ENCODE measurements at places on chromosomes 13 and 19.

GRCh38 chr19:15220833-15221232 is 11.4 kb downstream of the EPHX3 start:
- no peak for DNase-seq

DNA sequence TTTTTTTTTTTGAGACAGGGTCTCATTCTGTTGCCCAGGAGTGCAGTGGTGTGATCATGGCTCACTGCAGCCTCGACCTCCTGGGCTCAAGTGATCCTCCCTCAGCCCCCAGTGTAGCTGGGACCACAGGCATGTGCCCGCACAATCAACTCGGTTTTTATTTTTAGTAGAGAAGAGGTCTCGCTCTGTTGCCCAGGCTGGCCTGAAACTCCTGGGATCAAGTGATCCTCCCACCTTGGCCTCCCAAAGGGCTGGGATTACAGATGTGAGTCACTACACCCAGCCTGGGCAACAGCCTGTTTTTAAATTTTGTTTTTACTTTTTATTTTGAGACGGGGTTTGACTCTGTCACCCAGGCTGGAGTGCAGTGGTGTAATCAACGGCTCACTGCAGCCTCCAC is 2.3 kb upstream of the KDM4B start:
- DNase-seq, result no peak

DNA sequence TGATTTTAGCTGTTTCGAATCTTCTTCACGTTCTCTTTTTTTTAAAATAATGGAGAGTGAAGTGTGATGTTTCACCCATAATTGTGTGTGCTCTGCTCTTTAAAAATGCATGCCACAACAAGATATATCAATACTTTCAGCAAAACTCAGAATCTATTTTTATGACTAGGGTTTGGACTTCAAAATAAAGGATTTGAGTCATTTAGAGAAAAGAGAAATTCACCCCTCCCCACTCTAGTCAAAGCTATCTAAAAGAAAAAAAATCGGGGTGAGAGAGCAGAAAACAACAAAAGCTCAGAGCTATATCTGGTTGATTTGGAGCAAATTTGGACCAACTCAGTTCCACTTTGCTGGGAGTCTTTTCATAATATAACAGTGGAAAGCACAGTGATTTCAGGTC is 244.5 kb downstream of the DNAJC15 start:
- DNase-seq, result no peak

DNA sequence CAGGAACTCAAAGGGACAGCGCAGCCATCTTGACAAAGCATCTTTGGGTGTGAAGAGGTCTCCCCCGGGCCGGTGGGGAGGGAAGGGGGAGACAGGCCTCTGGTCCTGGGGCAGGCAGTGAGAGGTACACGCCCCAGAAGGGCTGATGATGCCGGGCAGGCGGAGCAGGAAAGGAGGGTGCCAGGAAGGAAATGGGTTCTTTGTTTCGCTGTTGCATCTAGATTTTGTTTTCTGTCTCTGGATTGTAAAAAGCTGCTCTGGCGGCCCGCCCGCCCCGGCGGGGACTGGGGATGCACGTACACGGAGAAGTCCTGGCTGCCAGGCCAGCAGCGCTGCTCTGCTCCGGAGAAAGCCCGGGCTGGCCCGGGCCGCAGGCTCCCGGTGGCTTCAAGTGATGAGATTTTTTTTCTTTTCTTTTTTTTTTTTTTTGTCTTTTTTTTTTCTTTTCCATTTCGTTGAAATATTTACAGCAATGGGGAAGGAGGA is 13.2 kb upstream of the ASF1B start:
- DNase-seq, result peak; percentile 87

GRCh38 chr19:11050323-11051114 is 38.7 kb upstream of the LDLR start:
- DNase-seq, result no peak

- DNase-seq, result peak; percentile 47
Observed at GRCh38 chr19:42121656-42122069, 10.6 kb downstream of the POU2F2 start.

- no peak for DNase-seq
Observed at GRCh38 chr13:21436582-21436981, 22.5 kb downstream of the ZDHHC20 start.

GRCh38 chr13:114311387-114311786 is 2.9 kb upstream of the CHAMP1 start:
- no peak for DNase-seq

DNA sequence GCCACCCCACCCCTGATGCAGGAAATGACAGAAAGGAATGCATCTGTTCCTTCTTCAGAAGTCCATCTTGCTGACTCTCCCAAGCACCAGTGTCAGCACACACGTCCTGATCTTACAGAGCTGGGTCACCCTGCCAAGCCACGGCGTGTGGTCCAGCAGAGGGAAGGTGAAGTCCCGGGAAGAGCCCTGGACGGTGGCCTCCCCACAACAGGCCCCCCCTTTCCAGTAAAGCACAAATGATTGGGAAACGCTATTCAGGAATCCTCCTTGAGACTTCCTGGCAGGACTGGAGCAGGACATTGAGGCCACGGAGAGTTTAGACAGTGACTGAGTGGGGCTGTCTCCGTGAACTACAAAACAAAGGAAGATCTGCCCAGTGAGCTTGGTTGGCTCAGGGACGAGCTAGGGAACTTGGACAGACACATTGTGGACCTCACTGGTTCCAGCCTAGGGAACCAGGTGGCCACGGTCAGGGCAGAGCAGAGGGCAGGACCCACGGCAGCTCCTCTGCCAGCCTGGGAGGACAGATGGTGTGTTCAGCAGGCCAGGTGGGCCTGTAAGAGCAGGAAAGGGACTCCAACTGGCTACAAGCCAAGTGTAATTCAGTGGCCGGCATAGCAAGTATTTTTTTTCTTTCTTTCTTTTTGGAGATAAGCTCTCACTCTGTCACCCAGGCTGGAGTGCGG is 41.7 kb downstream of the ELL start:
- no peak for DNase-seq

DNA sequence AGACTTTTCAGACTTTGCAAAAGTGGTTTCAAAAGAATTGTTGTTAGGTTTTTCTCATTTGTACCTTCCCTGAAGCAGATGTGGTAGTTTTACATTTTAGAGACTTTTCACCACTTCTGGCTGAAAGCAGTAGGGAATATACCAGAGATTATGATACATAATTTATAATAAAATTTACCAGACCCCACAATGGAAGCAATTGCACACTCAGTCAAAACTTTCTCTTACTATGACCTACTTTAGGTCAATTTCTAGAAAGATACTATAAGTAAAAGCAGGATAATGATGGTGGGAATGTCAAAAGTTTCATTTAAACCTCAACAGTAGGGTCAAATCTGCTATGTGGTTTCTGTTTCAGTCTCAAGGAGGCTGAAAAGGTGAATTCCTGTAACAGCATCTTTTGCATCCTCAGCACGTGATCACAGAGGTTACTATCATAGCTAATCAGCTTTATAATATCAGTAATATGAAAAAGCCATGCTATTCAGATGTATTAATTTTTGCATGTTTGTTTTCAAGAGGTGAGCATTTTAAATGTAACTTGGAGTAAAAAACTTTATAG is 26.9 kb downstream of the PCCA start:
- DNase-seq, result no peak

DNA sequence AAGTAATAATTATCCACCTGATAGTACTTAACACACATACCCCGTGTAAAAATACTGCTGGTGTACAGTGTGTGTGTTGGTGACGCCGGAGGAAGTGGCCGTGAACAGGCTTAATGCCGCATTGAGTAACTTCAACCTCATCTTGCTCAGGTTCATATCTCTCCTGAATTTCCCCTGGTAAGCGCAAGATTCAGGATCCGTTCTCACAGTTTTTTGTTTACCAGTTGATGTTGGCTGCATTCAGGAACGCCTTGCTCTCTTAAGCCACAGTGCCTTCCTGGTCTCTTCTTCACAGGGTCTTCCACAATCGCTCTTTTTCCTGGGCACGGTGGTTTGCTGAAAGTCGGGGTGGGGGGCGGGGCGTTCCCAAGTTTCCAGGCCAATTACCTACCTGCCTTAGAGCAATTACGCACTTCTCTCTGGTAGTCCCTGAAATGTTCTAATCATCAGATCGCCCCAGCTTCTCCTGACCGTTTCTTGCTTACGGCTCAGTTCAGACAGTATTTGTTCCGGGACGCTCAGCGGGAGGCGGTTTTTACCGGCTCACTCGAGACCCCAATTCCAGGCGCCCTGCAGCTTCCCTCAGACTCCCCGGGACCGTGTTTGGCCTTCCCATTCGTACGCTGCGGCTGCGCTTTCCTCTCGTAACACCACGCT is 706 bp upstream of the DNAJC3 start:
- peak; percentile 10 for DNase-seq

- no peak for DNase-seq
Observed at GRCh38 chr19:40139533-40140287, 49.0 kb upstream of the ZNF780A start.

GRCh38 chr19:56301886-56302620 is 12.6 kb downstream of the ZSCAN5A start:
- no peak for DNase-seq

GRCh38 chr19:29537601-29538000 is 11.8 kb downstream of the VSTM2B start:
- no peak for DNase-seq

- no peak for DNase-seq
Observed at GRCh38 chr13:77701305-77701704, 3.8 kb downstream of the SLAIN1 start.
